ENCODE measurements at places on chromosomes 7 and 10.

- no peak for DNase-seq
These were observed 206.4 kb upstream of the GALNT17 start for GRCh38 chr7:70925411-70926115.

DNA sequence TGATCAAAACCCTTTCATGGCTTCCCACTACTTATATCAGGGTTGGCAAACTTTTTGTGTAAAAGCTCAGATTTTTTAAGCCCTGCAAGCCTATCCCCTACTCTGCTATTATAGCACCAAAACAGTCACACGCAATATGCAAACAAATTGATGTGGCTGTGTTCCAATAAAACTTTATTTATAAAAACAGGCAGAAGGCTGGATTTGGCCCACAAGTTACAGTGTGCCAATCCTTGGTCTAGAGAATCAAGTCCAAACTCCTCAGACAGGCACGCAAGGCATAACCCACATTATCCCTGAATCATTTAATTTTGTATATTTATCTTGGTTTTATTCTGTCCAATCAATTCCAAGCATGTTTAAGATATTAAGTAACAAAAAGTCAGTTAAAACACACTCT is 71.9 kb downstream of the SGMS1 start:
- no peak for DNase-seq

DNA sequence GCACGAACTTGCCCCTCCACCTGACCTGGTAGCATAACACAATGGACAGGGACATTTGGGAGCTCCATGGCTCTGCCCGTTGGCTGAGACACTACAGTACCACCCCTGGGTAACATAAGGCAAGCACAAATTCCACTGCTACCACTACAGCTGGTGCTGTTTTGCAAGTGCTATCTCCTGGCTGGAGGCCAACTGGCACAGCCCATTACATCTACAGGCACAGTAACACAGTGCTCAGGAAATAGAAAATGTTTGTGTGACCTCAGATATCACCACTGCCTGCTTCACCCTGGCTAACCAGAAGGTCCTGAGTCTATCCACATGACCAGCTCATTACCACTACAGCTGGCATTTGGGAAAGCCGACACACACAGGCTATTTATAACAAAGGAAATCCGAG is 631.1 kb upstream of the MBL2 start:
- no peak for DNase-seq

GRCh38 chr10:133324198-133324792 is 12.4 kb downstream of the CALY start:
- no peak for DNase-seq

- no peak for DNase-seq
These were observed 67.5 kb upstream of the MEOX2 start for GRCh38 chr7:15753887-15754579.

DNA sequence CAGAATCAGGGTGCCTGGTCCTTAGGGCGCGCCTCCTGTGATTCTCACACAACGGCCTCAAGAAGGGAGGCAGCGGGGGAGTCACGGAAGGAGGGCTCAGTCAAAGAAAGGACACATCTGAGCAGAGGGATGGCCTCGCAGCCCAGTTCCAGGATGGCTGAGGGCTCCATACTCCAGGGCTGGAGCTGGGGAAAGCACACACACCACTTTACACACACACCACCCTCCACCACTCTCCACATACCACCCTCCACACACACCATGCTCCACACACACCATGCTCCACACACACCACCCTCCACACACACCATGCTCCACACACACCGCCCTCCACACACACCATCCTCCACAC is 22.2 kb downstream of the PRKAG2 start:
- DNase-seq: no peak

DNA sequence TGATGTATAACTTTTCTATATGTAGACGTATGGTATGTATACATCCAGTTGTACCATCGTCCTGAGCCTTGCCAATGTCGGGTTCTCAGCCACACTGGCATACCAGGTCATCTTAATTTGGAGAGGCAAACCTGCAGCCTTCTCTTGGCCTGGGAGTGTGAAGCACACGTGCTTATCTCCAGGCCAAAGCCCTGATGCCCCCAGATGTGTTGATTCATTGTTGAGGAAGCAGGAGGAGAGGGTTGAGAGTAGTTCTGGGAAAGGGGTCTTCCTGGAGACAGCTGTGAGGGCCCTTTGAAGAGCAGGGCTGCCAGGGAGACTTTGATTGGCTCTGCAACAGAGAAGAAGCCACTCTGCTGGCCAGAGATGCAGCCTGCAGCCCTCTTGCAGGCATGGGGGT is 155.6 kb downstream of the ARHGAP21 start:
- DNase-seq: no peak

DNA sequence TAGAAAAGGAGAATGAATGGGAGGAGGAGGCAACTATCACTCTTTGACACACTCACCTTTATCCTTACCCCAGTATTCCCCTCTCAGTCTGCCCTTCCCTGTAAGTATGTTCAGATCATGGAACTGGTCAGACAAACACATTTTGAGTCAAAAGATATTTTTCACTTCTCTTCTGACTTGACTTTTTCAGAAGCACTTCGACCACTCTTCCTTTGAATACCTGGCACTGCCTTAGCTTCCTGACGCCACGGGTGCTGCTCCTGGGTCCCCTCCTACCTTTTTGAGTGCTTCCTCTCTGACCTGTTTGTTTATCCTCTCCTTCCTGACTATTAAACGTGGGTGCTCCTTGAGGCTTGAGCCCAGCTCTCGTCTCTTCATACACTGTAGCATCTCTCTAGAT is 19.8 kb upstream of the C10orf67 start:
- no peak for DNase-seq

- no peak for DNase-seq
These were observed 203.0 kb upstream of the HDAC9 start for GRCh38 chr7:18292584-18292983.

GRCh38 chr7:43054052-43054722 is 58.3 kb upstream of the HECW1 start:
- DNase-seq: no peak

DNA sequence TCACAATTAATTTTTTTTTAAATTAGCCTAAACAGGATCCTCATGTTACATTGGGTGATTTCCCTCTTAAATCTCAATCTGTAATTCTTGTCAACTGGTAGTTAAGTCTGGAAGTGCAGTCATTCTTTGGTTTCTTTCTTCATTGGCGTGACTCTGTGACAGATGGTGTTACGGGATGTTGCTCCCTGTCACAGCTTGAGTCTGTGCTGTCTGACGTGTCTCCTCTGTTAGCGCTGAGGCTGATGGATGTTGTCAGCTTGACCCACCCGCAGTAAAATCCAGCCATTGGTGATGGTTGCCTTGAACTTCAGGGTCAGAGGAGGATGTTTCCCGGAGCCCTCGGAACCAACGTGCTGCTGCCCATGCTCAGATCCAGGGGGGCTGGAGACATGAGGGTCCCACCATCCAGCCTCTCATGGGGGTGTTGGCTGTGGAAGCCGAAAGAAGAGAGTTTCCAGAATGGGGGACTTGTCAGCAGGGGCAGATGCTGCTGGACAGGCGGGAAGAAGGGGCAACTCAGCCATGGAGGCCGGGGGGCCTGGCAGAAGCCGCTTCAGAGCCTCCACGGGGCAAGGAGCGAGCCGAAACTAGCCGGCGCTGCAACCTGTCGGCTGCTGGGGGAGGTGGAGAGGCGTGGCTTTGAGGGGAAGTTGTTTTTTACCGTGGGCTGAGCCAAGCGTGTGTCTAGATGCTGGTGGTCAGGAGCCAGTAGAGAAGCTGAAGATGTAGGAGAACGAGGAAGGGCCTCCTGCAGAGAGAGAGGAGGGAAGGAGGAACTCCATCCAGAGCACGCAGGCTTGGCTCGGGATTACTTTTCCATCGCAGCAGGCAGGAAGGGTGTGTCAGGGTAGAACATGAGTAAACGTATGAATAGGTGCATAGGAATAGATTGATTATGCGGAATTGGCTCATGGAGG is 3.5 kb downstream of the SUN1 start:
- DNase-seq: no peak

DNA sequence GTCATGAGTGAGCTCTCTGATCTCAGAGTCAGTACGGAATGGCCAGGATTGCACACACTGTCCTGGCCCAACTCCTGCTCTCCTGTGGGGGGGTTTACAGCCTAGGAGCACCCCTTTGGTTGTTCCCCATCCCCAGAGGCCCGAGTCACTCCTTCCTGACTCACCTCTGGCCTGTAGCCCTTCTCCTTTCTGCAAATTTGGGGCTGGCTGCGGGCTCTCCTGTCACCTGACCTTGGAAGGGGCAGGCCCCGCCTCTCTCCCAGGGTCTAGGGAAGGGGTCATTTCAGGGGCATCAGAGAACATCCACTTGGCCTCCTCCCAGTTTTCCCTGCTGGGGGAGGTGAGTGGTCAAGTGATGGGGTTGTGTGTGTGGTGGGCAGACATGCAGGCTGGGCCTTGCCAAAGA is 1.7 kb downstream of the NYAP1 start:
- no peak for DNase-seq

DNA sequence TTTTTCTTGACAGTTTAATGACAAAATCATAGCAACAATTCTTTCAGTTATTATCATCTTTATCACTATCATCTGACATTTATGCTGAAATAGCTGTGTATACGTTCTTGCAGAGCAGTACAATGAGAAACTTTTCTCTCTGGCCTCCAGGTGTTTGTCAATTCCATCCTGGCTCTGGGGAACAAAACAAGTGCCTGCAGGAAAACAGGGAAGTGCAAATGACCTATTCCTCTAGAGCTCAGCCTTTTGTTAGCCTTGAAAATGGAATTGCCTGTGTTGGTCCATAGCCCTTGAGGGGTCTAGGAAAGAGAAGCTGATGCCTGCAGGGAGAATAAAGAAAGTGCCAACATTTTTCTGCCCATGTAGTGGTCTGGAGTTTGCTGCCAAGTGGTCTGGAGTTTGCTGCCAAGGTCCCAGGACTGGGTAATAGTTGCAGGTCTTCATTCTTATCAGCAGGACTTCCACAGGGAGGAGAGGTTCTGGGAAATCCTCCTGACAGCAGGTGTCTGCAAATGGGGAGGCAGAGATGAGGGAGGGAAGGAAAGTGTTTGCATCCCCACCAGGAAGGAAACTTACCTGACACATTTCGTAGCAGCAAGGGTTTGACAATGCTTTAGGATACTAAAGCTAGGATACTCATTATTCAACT is 10.1 kb upstream of the CSTF2T start:
- no peak for DNase-seq

- no peak for DNase-seq
These were observed 277.6 kb downstream of the KCND2 start for GRCh38 chr7:120550494-120551048.

GRCh38 chr10:91909117-91909677 is at the start of gene FGFBP3:
Gene FGFBP3 (minus strand): TSS chr10:91909486. CDS start chr10:91908969, 517 bp downstream.
- DNase-seq: no peak

DNA sequence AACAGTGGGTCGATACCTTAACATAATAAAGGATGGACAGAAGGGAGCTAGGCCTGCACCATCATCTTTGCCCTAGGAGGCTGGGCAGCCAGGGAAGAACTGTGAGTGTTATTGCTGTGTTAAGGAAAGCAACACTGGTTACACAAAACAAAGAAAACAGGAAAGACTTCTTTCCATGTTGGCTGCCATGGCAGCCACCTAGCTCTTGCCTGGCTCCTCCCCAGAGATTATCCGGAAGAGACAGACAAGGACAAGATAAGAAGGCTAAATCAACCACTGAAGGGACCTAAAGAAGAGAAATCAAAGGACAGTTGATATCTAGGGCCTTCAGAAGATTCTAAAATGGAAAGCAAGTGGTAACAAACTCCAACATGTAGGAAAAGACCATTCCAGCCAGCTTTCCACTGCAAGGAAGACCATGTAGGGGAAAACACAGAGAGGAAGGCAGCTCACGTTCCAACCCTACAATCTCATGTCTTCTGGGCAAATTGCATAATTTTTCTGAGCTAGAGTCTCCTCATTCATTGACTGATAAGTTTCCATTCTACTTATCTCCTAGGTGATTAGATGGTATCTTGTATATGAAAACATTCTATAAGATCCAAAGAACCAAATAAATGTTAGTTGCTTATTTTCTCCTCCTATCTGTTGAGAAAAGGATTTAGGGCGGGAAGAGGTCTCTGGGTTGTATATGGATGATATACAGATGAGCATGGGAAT is 51.2 kb downstream of the SP8 start:
- no peak for DNase-seq

GRCh38 chr7:1455241-1455939 is 3.9 kb downstream of the MICALL2 start:
- no peak for DNase-seq

DNA sequence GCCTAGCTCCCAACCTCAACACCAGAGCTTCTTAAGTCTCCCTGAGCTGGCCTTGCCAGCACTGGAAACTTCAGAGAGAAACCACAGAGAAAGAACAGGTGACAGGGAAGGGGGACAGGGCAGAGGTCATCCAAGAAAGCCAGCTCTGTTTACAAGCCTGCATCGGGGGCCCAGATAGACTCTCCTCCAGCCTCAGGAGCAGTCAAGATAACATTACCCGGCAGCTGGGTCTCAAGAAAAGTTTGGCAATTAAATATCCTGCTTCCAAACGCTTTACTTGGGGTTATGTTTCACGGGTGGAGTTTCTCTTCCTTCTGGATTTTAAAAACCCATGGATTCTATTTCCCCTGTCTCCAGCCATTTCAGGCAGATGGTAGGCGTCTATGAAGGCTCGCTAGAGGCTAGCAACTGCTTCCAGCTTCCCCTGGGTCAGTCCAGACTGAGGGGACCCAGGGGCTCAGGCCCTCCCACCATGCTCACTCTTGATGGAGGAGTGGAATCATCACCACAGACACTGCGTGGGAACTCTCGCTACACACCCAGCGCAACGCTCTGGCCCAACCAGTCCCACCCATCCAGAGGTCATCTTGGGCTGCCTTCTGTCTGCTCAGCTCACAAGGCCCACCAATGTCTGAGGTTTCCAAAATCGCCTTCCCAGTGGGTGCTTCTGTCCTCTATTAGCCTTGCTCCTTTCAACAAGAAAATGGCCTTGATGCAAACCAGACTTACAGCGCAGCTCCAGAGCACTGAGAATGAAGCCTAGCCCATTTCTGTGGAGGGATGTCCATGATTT is 48.8 kb downstream of the SH3PXD2A start:
- DNase-seq: no peak

DNA sequence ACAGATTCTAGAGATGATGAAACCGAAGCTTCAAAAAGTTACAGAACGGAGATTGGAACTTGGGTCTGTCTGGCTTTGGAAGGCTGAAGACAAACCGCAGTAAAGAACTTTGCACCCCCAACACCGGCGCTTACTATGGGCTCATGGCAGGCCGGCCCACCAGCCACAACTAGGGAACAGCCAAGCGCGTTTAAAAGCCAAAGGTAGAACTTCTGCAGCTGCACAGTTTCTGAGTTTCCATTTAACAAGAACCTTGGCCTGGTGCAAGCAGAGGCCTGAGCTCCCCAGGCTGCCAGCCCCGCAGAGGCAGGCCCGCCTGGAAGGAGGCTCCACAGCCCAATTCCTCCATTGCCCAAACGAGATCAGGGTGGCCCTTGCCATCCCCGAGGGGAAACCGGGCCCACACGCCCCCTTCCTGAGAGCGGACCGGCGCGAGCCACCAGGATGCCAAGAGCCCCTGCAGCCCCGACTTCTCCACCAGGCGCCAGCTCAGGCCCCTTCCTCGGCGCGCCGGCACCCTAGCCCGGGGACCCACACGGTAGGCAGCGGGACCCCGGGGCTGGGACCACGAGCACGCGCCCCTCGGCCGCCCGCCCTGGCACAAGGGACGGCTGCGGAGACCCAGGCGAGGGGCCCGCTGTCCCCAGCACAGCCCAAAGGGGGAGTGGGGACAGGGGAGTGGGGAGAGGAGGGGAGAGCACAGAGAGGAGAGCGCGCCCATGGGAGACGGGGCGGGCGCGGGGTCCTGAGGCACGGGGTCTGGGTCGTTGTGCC is 566 bp downstream of the MAD1L1 start:
- no peak for DNase-seq

- no peak for DNase-seq
These were observed 174.5 kb upstream of the HDAC9 start for GRCh38 chr7:18320971-18321567.

All from stimulated activated CD4-positive, alpha-beta T cell treated with anti-CD3 and anti-CD28 coated beads, Interleukin-1b, Interleukin-23, amount 100 ng/mL, for 1 hour (primary cell).